ENCODE measurements at places on chromosomes 5 and 9. TPM values are rescaled to one million over a fixed set of nuclear protein-coding genes. Genes with fewer than 3 reads are reported as not detected.

Gene IFNA21
- not detected for total RNA-seq

Gene CNTNAP3B
- 53.5 TPM for total RNA-seq

Gene LAMC3
- total RNA-seq, result 3.5 TPM

Gene PIP5KL1
- total RNA-seq, result 3.5 TPM

Gene CDK5RAP2
- total RNA-seq, result 42.4 TPM

Gene EPB41L4A
- 130 TPM for total RNA-seq

Gene NOXA1
- total RNA-seq, result 1.5 TPM

Gene PFN3
- not detected for total RNA-seq

Gene GPR21
- 13.5 TPM for total RNA-seq

Gene OTULINL
- 12.0 TPM for total RNA-seq

Gene SH3RF2
- total RNA-seq, result 0.09 TPM

Gene RMRP
- total RNA-seq, result 172,488 TPM

Gene EFNA5
- total RNA-seq, result 22.9 TPM

Gene NUP214
- 26.2 TPM for total RNA-seq

Gene PLPP7
- total RNA-seq, result 6.6 TPM

Gene PCDHGA7
- 20.0 TPM for total RNA-seq

Gene GLRA1
- 3.6 TPM for total RNA-seq

Gene PDE6A
- total RNA-seq, result not detected

Gene ANKRD34B
- 0.27 TPM for total RNA-seq

Gene UIMC1
- total RNA-seq, result 45.5 TPM

Data from cerebellum (tissue), 4 donors.